HAP-1 (cell line): ENCODE measurements at places on chromosomes 3 and 15.

- DNase-seq, result peak; percentile 96
These were observed at the start of gene CMSS1 for GRCh38 chr3:99817437-99818240. TSS of gene CMSS1 (plus strand) at chr3:99817862.

GRCh38 chr15:74403991-74404563 lies 29.7 kb downstream of the SEMA7A start:
- no peak for DNase-seq

DNA sequence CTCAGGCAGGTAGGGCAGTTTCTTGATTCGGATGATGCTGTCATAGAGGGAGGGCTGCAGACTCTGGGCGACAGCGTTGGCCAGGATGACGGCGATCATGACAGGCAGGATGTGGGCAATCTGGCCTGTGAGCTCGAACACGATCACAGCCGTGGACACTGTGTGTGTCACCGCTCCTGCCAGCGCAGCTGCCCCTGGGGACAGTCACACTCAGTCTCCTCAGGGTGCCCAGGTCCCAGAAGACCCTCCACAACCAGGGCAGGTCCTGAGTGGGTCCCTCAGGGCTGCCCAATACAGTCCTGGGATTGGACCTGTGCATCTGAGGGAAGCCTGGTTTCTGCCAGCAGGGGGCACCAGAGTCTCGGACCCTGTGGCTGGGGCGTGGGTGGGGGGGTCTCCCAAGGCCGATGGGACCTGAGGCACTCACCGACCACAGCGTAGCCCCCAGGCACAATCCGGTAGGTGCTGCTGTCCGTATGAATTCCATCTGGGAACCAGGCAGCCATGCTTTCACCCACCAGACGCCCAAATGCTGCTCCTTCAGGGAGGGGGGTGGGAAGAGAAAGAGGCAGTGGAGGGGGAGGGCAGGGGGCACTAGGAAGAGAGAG lies 7.2 kb downstream of the CLCN2 start:
- DNase-seq, result peak; percentile 82

DNA sequence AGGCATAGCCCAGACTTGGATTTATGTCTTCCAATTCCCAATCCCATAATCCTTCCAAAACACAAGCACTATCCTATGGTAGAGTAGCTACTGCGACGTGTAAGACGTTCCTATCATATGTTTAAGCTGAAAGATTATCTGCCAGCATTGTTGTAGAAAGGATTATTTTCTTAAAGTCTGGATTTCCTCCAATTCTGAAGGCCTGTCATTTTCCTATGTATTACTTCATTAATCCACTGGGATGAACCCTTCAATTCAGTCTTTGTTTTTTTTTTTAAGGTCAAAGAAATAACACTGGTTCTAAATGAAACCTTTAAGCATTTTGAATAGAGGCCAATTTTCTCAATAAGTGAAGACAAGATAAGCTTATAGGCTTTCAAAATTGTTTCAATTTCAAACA lies 289.0 kb downstream of the SLC9A9 start:
- DNase-seq, result no peak

GRCh38 chr15:50353975-50354837 lies 792 bp downstream of the GABPB1 start:
- peak; percentile 74 for DNase-seq

DNA sequence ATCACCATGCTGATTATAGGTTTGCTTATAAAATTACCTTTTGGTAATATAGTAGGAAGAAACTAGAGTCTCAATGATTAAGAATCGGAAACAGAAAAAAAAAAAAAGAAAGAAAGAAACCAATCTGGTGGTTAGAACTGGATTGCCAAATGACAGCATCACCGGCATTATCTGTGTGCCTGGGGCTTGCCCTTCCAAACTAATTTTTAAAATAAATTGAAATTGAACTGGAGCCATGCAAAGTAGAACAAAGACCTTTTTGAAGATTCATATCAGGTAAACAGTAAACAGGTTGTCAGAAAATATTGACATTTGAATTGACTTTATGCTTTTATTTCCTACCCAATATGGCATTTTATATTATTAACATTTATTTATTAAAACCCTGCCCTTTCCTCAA lies 11.2 kb upstream of the CPB1 start:
- DNase-seq, result no peak

GRCh38 chr3:160038862-160039562 lies 50.4 kb downstream of the IL12A start:
- no peak for DNase-seq

GRCh38 chr3:65398953-65399352 lies 639.8 kb downstream of the MAGI1 start:
- DNase-seq, result no peak

DNA sequence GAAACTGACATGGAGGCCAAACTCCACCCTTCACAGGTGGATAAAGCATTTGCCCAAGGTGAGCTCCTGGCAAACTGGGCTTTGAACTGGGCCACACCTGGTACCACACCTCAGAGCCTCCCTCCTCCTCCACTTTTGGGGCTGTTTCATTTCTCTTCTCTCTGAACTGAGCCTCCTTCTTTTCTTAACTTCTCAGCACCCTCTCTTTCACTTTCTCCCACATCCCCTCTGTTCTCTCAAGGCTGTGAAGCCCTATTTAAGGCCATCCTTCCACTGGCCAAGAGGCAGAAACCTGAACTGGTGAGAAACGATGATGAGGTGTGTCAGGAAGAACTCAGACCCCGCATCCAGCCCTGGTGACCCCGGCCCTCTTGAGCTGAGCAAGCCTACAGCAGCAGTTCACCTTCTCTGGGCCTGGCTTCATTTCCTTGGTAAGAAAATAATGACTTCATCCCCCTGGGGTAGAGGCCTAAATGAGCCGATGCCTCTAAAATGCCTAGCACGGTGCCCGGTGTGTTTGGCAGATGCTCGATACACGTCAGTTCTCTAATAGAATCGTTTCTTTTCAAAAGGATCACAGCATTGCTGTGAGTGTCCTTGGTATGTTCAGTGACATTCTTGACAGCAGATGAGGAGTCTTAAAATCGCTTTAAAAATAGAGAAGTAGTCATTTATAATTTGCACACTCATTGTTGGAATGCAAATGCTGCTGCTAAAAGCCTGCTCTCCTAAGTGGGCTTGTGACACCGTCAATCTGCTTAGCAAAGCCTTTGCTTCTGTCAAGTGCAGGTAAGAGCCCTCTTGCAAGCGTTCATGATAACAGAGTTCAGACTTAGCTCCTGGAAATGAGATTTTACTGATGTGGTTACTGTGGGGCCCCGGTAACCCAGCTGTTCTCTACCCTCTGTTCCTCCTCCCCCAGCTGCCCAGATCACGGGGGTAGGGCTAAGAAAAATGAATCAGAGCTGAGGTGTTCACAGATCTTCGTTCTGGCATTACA lies 97.7 kb upstream of the ATP2B2 start:
- DNase-seq, result no peak

GRCh38 chr3:188233320-188233719 lies 79.4 kb downstream of the LPP start:
- no peak for DNase-seq

DNA sequence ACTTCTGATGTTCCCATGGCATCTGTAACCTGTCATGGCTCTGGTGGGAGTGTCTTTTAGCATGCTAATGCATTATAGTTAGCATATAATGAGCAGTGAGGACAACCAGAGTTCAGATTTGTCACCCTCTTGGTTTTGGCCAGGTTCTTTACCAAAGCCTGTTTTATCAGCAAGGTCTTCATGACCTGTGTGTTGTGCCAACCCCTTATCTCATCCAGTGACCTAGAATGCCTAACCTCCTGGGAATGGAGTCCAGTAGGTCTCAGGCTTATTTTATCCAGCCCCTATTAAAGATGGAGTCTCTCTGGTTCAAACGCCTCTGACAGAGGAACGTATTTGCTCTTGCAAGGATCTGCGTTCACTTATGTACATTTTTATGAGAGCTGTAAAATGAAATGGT lies 60.3 kb upstream of the UTS2B start:
- DNase-seq, result no peak

DNA sequence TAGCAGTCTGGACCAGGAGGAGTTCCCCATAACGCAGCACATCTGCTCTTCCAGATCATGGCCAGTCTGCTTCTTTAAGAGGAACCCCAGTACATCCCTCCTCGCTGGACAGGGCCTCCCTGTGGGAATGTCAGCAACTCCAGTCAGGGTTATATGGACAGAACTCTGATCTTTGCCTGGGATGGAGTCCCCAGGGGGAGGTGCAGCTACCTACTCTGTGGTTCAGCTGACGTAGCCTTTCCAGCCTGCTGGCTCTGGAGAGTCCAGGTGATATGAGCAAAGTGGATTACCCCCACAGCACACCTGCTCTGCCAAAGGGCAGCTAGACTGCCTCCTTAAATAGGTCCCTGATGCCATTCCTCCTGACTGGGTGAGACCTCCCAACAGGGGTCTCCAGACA lies 417.1 kb upstream of the EPHA3 start:
- no peak for DNase-seq

GRCh38 chr3:8536096-8537056 lies 34.8 kb downstream of the LMCD1 start:
- DNase-seq, result no peak

GRCh38 chr3:13073326-13074005 lies at the start of gene IQSEC1:
TSS of gene IQSEC1 (minus strand) at chr3:13073429. CDS start at chr3:13073014, 415 bp downstream.
- DNase-seq, result no peak

DNA sequence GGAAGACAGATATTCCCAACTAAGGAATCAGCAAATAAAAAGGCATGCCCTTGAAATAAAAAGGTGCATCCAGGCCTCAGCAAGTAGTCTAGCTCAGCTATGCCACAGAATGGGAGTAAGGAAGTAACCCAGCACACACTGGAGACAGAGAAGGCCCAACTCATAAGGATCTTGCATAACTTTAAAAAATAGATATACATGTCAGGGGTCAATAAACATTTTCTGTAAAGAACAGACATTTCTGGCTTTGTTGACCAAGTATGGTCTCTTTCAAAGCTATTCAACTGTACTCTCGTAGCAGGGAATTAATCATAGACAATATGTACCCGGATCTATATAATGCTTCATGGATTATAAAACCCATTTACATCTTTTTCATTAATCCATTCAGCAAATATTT lies 449.3 kb downstream of the TAFA4 start:
- DNase-seq, result no peak

- DNase-seq, result no peak
These were observed 18.3 kb upstream of the CD200 start for GRCh38 chr3:112314649-112315048.

DNA sequence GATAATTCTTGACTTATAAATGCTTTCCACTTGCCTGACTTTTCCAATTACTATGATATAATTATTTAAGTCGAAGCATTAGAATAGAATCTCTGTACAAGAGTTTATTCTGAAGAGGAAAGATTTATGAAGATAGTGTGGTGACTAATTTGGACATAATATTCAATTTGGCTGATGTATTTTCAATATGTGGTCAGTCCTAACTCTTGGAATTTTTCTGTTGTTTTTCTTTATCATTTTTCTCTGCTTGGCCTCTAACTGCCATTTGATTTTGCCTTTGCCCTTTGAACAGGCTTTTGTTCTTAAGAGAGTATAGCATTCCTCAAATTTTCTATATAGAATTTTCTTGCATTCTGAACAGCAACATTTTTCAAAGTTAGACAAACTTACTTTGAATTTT lies 2.6 kb upstream of the MDFIC2 start:
- no peak for DNase-seq

GRCh38 chr3:61796911-61797310 lies 235.5 kb downstream of the PTPRG start:
- DNase-seq, result no peak

DNA sequence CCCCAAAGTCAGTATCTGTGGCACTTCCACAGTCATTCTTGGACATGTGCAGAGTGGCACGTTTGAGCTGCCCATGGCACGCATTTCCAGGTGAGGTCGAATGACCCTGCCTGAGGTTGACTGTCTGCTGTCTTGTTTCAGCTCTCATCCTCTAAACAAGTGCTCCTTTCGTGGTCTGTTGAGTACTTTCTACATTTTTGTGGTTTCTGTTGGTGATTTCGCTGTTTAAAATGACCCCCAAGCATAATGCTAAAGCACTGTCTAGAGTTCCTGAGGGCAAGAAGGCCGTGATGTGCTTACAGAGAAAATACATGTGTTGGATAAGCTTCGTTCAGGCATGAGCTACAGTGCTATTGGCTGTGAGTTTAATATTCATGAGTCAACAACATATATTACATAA lies 40.0 kb upstream of the SAMMSON start:
- DNase-seq, result no peak

DNA sequence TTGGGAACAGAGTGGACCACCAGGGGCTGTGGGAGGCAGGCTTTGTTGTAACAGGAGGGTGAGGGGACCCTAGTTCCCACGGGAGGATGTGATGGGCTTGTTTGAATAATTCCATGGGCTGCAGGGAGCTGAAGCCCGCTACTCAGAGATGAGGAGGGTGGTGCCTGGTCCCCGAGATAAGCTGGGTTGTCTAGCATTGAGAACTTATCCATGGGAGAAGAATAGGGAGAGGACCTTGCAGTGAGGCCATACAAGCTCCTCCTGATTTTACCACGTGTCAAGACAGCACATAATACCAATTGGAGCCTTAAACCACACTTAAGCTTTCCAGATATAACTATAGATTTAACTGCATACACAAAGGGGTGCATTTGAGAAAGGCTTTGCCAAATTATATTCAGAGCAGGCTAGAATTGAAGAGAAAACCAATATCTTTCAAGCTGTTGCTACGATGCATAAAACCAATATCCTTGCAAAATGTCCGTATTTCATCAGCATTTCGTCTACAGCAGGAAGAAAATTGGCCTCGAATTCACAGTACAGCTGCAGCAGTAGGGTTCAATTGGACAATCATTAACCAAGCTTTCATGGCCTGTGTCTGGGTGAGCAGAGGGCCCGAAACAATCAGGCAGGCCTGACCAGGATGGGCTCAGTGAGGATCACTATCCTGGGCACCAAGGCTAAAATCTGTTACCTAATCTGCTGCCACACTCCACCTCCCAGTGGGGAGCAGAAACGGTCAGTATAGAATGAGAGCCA lies 500.7 kb downstream of the OCA2 start:
- DNase-seq, result no peak

DNA sequence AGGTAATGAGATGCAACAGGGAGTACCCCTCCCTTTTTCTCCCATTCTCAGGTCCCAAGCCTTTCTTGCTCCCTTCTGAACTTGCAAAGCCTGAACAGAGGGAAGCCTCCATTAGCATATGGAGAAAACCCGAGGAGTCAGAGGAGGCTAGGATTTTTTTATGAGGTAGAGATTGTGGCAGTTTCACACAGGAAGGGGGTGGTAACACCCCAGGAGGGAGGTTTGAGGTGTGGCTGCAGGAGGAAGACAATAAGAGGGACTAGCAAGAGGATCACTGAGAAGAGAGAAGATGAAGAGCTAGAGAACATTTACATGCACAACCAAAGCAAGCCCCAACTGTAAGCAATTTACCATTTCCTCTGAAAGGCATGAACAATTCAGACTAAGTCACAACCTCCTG lies 322.7 kb downstream of the SV2B start:
- DNase-seq, result no peak

- DNase-seq, result no peak
These were observed 11.5 kb upstream of the RPS17 start for GRCh38 chr15:82551646-82552247.
